ENCODE measurements at places on chromosomes 12 and 14.

DNA sequence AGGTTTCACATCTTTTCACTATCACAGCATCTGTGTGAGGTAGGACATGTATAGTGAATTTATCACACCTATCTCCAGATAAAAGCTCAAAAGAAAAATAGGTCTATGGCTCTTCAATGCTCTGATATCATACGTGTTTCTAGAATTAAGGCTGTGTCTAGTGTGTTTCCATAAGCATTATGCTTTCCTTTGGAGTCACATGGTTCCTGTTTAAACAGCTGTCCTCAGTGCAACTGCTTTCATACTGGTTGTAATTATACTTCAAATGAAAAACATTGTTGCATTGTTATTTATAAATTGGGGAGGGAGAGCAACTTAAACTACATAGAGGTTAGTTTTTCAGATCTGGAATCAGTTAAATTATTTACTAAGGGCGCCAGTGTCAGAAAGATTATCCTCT, 151.6 kb downstream of the SYT1 start:
- no peak for DNase-seq

GRCh38 chr14:68593806-68594536, 198.9 kb downstream of the ZFP36L1 start:
- no peak for DNase-seq

DNA sequence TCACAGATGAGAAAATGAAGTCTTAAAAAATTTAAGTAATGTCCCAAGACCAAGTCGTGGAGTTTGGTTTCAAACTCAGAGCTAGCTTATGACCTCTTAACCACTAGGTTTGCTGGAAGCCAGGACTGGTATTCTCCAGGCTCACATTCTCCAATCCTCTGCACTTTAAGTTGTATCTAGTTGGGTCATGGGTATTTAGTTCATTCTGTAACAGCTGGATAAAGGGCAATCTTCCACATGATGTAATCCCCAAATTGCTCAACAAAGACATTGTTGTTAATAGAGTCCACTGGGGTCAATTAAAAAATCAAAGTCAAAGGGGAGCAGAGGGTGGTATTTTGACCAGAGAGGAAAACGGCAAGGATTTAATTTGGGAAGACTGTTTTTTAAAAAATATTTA, 17.8 kb upstream of the GAS2L3 start:
- no peak for DNase-seq

DNA sequence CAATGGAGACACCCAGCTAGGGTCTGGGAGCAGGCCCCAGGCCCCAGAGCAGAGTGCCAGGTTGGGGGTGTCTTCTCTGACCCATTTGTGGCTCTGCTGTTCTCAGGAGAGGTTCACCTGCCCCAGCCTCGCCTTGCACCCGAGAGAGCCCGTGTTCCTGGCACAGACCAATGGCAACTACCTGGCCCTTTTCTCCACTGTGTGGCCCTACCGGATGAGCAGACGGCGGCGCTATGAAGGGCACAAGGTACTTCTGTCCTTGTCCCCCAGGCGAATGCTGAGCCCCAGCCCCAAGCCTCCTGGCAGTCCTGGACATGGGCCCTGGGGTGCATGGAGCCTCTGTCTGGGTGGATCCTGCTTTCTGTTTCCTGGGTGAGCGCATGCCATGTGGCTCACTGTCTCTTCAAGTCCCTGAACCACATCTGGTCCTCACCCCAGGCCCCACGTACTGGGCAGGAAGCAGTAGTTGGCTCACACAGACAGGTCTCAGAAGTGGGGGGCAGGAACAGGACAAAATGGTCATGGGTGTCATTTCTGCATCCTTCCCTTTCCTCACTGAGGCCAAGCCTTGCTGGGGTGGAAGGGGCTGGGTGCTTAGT, 58.2 kb downstream of the BEGAIN start:
- no peak for DNase-seq

Data from esophagus squamous epithelium (tissue), 5 donors.